ENCODE measurements at places on chromosomes 1 and 21.

- DNase-seq, result no peak
These were observed 32.5 kb downstream of the NPHP4 start for GRCh38 chr1:5959667-5960230.

DNA sequence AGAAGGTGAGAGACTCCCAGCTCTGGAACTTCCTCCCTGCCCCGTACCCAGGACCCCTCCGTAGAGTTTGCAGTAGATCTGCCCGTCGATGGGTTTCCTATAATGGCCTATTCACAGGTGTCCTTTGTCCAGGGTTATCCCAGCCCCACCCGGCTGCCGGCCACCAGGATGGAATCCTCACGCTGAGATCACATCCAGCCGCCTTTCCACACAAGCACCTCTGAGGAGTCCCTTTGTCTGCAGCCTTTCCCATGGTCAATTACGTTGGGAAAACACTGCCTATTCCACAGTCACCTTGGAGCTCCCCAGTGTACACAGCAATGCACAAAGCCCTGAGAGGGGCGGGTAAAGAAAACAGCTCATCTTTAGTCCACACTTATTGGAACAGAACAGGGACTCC is 190.0 kb upstream of the EDN2 start:
- DNase-seq, result no peak

- no peak for DNase-seq
These were observed 101.2 kb downstream of the GDAP2 start for GRCh38 chr1:117828201-117828600.

GRCh38 chr1:22582661-22583635 is 19.7 kb downstream of the EPHA8 start:
- DNase-seq, result no peak

GRCh38 chr1:153679337-153680119 is 1.0 kb downstream of the NPR1 start:
- DNase-seq, result no peak

DNA sequence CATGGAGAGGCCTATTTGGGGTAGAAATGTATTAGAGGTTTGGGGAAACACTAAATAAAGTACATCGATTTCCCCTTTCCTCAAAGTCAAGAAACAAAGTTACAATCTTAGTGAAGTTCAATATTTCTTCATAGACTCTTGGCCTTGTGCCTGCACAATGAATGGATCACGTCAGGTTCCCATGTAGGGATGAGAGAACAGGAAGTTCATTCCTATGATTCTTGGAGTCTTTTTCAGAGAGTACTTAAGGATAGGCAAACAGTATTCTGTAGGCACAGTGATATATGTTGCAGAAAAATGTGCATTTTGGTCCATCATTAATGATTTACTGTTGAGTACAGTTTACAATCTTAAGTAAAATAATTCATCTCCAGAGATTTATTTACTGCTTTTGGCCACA is 275.5 kb downstream of the RGS7 start:
- no peak for DNase-seq

DNA sequence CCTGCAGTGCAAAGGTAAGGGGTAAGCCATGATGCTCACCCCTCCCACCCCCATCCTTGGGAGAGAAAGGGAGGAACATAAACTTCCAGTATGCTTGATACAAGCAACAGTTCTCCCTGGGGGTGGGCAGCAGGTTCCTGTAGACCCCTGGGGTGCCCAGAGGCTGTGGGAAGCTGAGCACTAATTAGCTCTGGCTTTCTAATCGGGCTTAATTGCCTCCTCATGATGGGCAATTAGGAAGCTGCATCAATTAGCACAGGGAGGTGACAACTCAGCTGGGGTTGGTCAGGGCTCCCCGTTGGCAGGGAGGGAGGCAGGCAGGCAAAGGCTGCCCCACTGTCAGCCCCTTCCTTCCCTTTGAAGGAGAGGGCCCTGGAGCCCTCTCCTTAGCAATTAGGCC is 15.7 kb upstream of the LMNA start:
- DNase-seq, result no peak

GRCh38 chr1:221723018-221723847 is 18.7 kb downstream of the DUSP10 start:
- no peak for DNase-seq

DNA sequence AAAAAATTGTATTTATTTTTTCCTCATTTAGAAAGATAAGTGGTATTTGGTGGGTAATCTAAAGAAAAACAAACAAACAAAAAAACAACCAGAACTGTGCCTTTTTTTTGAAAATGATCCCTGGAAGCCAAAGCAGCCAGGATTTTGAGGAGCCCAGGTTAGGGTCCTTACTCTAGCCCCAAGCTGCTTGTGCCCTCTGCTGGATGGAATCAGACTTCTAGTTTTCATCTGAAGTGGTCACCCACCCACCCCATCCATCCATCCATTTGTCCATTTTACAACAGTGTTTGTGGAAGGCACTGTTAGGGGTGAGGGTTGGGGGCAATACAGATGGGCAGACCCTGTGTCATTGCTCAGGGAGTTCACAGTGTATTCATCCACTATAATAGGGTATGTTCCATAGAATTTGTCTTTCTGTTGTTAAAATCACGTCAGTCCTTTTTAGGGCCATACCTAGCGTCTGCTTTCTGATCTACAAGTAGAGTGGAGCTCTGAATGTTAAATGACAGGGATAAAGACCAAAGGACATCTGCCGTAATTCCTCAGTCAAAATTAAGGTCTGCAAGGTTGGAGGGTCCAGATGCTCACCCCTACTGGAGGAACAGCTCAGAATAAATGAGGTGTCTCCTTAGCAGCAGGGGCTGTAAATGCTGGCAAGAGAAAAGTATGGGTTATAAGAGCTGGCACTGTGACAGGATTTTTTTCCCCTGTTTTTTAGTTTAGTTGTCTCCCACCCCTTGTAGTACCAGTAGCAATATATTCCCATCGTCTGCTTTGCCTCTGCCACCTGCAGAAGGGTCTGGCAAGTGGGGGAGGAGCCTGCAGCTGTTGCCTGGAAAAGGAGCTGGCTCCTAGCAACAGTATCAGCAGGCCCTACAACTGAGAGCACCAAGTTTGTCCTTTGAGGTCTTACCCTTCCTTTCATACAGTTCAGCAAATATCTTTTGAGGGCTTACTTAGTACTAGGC is 3.2 kb downstream of the LRRC42 start:
- DNase-seq, result no peak

All from Ammon's horn (tissue), 1 donor.